ENCODE measurements at places on chromosomes 3 and 15. TPM values are rescaled to one million over a fixed set of nuclear protein-coding genes. Genes with fewer than 3 reads are reported as not detected.

DNA sequence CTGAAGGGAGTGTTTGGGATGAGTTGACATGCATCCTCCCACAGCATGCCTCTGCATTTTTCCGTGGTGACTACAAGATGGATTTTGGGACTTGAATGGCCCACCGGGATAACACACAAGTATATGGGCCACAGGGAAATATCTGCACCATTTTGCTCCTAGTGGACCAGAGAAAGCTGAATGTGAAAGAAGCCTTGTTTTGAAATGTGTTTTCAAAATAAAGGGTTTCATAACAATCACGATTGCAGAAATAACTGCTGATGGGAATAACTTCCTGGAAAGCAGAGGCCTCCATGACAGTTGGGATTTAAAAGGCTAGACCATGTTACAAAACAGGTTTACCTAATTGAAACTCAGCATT, 77.5 kb upstream of the PRR23C start:
- DNase-seq: no peak

DNA sequence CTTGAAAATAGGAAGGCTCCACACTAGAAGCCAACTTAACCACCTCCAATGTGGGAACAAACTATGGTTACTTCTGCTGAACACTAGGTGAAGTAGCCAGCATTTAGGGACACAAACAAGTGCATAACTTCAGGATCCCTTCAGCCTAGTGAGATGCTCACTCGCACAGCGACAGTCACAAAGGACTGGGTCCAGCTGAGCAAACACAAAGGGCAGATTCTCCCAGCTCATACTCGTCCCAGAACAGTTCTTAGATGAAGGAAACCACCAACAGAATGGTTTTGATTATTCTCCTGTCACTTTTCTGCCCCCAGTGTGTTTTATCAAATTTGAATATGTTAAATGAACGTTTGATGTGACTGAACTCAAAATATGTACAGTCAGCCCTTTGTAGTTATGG, 201.6 kb downstream of the KCNAB1 start:
- no peak for DNase-seq

The SCG5 gene
- total RNA-seq: 0.74 TPM

GRCh38 chr15:71116942-71117341, 1.7 kb downstream of the THSD4 start:
- DNase-seq: no peak
